ENCODE measurements at places on chromosomes 1 and 21. TPM values are rescaled to one million over a fixed set of nuclear protein-coding genes. Genes with fewer than 3 reads are reported as not detected.

DNA sequence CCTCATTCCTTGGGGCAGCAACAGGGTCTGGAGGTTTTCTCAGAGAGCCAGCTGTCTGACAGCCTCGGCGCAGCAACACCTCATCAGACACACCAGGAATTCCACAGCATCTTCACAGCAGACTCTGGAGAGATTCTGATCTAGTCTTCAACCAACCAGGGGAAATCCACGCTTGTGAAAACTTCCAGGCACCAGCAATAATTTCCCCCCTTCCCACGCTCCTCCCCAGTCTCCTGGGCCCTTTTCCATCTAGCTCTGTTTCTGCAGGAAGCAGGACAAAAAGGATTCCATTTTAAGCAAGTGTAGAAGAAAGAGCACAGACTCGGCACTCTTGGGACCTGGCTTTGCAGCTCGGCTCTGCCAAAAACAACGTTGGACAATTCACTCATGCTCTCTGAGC is 44.3 kb upstream of the CAPZB start:
- H3K4me3 ChIP-seq = no peak overlapping the region
- DNase-seq = no peak
- no peaks in the 10 kb centered on the region for H3K27me3 ChIP-seq

DNA sequence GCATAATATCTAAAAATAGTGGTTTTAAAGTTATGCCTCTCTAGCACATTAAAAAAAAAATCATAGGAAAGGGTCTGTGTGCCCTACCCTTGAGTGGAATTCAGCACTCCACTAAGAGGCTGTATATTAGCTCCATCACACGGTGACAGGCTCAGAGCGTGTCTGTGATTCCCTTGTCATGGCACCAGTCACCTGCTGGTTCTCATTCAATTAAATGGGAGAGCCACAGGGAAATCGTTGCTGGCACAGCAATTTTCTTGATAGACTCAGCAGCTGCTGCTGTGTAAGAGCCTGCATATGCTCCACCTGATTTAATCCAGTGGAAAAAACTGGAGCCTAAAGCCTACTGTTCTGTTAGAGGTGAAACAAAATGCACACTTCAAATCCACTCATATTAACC is 9.5 kb downstream of the ATP6V1G3 start:
- no peaks in the 10 kb centered on the region for H3K27me3 ChIP-seq
- H3K4me3 ChIP-seq = no peak overlapping the region
- no peaks in the 10 kb centered on the region for H3K36me3 ChIP-seq
- no peak for DNase-seq

NBPF14 gene
- total RNA-seq = 57.9 TPM

- H3K4me3 ChIP-seq = no peak overlapping the region
- no peaks in the 10 kb centered on the region for H3K4me1 ChIP-seq
- no peak overlapping the region for H3K27ac ChIP-seq
- no peaks in the 10 kb centered on the region for H3K36me3 ChIP-seq
- DNase-seq = no peak
- no peaks in the 10 kb centered on the region for H3K27me3 ChIP-seq
Observed at GRCh38 chr21:40333731-40334130, 466.5 kb downstream of the PCP4 start.

FCGR3B gene
- total RNA-seq = not detected

GRCh38 chr21:31298618-31299269 is 45.3 kb downstream of the TIAM1 start:
- peaks cover 10% of the 10 kb centered on the region for H3K4me1 ChIP-seq
- DNase-seq = no peak
- H3K27me3 ChIP-seq = no peaks in the 10 kb centered on the region
- H3K27ac ChIP-seq = no peak overlapping the region

RHEX gene
- not detected for total RNA-seq

DNA sequence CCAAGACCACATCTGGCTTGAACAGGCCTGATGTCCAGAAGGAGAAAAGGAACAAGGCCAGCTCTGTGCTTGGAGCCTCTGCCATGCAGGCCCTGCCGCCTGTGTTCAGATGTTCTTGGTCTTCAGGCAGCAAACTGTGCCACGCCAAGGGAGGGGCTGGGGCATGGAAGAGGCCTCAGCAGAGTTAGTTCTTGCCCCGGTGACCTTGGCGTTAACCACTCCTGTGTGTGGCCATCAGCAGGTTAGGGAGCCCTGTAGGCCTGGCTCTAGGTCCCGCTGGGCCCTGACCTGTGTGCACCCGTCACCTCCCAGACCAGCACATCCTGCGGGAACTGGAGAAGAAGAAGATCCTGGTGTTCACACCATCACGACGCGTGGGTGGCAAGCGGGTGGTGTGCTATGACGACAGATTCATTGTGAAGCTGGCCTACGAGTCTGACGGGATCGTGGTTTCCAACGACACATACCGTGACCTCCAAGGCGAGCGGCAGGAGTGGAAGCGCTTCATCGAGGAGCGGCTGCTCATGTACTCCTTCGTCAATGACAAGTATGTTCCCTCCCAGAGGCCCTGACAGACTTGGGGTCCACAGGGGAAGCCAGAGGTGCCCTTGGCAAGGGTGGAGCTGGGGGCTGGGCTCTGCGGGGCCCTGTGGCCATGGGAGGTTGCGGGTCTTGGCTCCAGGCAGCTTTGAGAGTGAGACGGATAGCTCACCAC is 7.1 kb downstream of the ZC3H12A start:
- no peaks in the 10 kb centered on the region for H3K27me3 ChIP-seq
- H3K27ac ChIP-seq = no peak overlapping the region
- no peak for DNase-seq
- H3K36me3 ChIP-seq = peaks cover 26% of the 10 kb centered on the region

LRRC3 gene
- 1.0 TPM for total RNA-seq

GRCh38 chr1:42618866-42619265 is 39.4 kb upstream of the PPIH start:
- H3K36me3 ChIP-seq = no peaks in the 10 kb centered on the region
- no peak overlapping the region for H3K27ac ChIP-seq
- no peak for DNase-seq
- no peaks in the 10 kb centered on the region for H3K27me3 ChIP-seq

GRCh38 chr1:31587720-31588423 is 11.6 kb downstream of the TINAGL1 start:
- peaks cover 55% of the 10 kb centered on the region for H3K4me1 ChIP-seq
- no peaks in the 10 kb centered on the region for H3K36me3 ChIP-seq
- H3K4me3 ChIP-seq = no peak overlapping the region

- H3K36me3 ChIP-seq = no peaks in the 10 kb centered on the region
- H3K27me3 ChIP-seq = no peaks in the 10 kb centered on the region
- no peak overlapping the region for H3K27ac ChIP-seq
- DNase-seq = no peak
- H3K4me1 ChIP-seq = no peaks in the 10 kb centered on the region
Observed at GRCh38 chr1:18104546-18105100, 3.0 kb upstream of the IGSF21 start.

DNA sequence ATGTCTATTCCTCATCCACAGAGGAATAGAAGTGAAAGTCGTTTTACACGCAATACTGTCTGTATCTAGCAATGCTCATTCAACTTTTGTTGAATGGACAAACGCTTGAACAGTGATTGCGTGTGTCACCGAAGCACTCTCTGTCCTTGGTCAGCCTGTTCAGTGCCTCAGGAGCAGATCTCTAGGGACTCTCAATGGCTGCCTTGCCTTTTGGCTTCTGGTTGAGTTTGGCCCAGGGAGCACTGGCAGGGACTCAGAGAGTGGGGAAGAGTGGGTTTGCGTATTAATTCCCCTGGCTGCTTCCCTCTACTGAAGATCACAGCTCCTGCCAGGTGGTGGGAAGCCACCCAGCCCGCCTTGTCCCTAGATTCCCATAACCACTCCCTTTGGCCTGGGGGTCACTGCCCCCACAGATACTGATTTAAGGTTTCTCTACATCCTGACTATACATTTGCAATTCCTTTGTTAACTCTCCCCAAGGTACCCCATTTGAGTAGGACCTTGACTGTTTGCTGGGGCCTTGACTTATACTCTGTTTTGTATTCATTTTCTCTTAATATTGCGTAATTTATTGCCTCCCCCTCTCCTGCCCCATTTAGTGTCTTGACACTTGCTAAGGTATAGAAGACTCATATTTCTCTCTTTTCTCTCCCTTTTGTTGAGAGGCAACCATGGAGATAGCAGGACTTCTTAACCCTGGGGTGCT is 61.7 kb upstream of the USP24 start:
- no peak overlapping the region for H3K4me3 ChIP-seq
- no peaks in the 10 kb centered on the region for H3K4me1 ChIP-seq
- no peak for DNase-seq
- no peak overlapping the region for H3K27ac ChIP-seq
- no peaks in the 10 kb centered on the region for H3K27me3 ChIP-seq

Measured in body of pancreas (tissue), 4 donors.